Activated T-cell treated with anti-CD3 and anti-CD28 coated beads for 4 hours (primary cell): ENCODE measurements at places on chromosomes 6 and 20.

DNA sequence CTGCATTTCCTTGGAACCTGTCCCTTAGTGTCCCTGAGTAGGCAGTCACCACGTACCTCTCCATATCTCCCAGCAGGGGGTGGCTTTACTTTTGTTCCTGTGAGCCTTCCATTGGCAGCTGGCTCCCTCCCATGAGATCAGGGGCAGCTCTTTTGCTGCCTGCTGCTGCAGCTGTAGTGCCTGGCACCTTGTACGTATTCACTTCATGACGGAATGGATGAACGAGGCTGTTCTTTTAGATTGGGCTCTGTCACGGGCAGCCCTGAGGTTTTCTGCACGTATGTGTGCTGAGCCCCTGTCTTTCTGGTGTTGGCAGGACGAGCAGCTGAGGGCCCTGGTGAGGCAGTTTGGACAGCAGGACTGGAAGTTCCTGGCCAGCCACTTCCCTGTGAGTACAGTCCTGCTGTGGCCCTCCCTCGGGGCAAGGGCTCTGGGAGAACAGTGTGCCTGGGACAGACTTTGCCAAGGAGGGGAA lies 14.6 kb downstream of the MYBL2 start:
- no peak for DNase-seq

- DNase-seq: no peak
These were observed 143.7 kb upstream of the PTPN1 start for GRCh38 chr20:50366270-50367103.

DNA sequence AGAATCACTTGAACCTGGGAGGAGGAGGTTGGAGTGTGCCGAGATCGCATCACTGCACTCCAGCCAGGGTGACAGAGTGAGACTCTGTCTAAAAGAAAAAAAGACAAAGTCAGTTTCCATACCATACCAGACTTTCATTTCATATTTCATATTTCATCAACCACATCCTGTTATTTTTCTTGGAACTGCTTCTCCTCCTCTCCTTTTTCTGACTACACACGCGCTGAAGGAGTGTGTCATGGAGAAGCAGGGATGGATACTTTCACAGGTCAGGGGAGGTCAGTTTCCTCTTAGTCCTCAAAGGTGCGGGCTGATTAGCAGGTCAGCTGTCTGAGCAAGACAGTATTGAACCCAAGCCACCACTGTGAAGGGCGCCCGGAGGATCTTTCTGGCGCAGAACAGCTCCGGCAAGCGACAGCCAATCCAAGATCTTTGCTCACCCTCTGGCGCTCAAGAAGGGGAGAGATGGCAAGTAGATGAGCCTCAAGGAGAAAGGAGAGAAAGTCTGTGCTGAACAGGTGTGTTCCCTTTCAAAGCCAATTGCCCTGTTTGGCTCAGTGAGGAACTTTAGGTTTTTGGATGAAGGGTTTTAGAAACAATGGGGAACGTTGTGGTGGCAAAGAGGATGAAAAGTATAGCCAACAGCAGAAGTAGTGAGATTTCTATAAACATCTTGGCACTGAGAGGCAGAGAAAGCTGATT lies 18.9 kb upstream of the SYNJ2 start:
- DNase-seq: no peak

GRCh38 chr6:109781001-109781400 lies 89.9 kb downstream of the FIG4 start:
- no peak for DNase-seq

GRCh38 chr20:1376007-1376406 lies 16.8 kb downstream of the FKBP1A start:
- DNase-seq: no peak

- DNase-seq: no peak
These were observed 74.7 kb downstream of the SOBP start for GRCh38 chr6:107564589-107564951.

DNA sequence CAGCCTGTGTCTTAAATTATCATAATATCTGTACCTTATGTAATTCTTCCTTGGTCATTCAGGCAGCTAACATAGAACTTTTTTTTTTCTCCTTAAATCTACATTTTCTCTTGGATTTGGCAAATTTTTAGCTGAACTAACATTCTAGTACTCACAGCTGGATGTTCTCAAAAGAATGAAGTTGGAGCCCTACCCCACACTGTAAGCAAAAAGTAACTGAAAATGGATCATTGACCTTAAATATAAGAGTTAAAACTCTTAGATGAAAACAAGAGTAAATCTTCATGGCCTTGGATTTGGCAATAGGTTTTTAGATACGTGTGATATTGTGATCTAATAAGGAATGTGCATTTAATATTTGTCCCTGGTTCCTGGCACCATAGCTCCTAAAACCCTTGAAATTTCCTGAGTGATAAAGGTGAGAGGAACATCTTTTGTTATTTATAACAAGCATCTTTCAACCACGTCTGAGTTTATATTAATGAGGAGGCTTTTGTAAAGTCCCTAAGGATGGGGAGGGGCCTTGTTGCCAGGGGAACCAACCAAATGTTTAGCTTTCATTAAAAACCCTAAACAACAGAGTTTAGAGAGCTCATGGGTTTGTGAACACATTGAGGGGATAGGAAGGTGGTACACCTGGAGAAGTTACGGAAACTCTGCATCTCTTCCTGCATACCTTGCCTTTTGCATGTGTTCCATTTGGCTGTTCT lies 106.1 kb upstream of the ADGRF4 start:
- DNase-seq: no peak

- DNase-seq: no peak
These were observed 15.0 kb downstream of the OR2B3 start for GRCh38 chr6:29071831-29072723.

DNA sequence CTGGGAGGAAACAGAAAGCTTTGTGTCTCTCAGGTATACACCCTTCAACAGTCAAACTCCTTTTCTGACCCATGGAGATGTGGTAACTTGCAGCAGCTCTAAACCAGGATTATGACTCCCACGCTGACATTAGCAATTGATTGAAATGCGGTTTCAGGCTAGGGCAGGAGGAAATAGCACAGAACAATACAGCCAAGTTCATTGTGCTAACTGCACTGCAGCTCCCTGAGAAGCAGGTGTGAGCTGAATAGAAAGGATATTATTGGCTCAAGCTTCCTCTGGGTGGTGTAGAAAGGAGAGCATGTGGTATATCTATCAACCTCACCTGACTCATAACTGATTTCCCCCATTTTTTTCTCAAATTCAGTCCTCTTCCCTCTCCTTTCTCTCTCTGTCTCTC lies 612.3 kb upstream of the BTBD3 start:
- DNase-seq: no peak

DNA sequence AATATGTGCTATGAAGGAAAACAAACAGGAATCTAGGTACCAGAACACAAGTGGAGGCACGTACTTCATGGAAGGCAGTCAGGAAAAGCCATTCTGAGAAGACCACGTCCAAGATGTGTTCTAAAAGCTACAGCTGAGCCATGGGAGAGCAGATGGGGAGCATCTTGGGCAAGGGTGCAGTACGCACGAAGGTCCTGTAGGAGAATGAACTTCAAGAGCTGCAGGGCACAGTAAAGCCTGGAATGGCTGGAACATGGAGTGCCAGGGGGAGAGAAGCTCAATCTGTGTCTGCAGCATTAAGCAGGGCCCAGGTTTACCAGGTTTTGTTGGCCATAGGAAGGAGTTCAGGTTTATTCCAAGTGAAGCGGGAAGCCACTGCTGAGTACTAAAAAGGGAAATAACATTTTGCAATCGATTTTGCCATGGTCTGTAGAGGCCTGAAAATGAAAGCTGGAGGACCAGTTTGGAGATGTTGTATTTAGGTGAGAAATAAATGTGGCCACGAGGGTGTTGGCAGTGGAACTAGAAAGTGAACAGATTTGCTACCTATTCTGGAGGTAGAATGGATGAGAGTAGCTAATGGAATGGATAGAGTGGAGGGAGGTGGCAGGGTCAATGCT lies 29.9 kb downstream of the ADTRP start:
- no peak for DNase-seq

GRCh38 chr6:102126488-102126887 lies 733.0 kb downstream of the GRIK2 start:
- no peak for DNase-seq

GRCh38 chr6:29567991-29568390 lies 8.5 kb upstream of the UBD start:
- DNase-seq: no peak

- no peak for DNase-seq
These were observed 196.5 kb downstream of the GMPR start for GRCh38 chr6:16434885-16435284.

DNA sequence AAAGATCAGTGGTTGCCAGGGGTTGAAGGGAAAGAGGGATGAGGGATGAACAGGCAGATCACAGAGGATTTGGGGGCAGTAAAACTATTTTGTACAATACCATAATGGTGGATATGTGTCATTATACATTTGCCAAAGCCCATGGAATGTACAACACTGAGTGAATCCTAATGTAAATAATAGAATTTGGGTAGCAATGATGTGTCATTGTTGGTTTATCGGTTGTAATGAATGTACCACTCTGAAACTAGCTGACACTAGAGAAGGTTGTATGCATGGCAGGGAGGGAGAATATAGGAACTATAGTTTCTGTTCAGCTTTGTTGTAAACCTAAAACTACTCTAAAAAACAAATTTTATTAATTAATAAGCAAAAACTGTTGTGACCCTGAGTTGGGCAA lies 17.8 kb upstream of the ASF1A start:
- no peak for DNase-seq

- peak; percentile 9 for DNase-seq
These were observed 297.9 kb downstream of the UTRN start for GRCh38 chr6:144582939-144583613.

DNA sequence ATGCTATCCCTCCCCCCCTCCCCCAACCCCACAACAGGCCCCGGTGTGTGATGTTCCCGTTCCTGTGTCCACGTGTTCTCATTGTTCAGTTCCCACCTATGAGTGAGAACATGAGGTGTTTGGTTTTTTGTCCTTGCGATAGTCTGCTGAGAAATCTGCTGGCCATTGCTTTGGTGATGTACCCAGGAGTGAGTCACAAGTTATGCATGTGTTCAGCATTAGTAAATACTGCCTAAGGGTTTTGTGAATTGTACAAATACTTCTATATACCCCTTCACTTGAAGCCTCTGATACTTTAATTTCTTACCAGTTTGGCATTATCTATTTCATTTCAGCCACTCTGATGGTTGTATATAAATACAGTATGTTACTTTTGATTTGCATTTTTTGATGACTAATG lies 711.3 kb upstream of the GJE1 start:
- no peak for DNase-seq

DNA sequence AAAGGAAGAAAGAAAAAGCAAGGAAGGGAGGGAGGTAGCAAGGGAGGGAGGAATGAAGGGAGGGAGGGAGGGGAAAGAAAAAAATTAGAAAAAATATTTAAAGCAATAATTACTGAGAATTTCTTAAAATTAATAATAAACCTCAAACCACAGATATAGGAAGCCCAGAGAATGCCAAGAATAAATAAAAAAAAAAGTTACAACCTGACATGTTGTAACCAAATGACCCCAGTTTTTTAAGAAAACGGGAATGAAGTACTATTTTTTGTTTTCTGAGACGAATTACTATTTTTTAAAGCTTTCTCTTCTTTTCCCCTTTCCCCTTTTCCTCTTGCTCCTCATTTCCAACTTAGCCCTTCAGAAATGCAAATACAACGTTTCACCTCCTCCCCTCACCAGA lies 16.7 kb downstream of the SLC17A1 start:
- DNase-seq: no peak

GRCh38 chr6:138576313-138576712 lies 77.0 kb upstream of the NHSL1 start:
- DNase-seq: no peak

GRCh38 chr20:48776306-48776705 lies 51.5 kb downstream of the PREX1 start:
- DNase-seq: no peak

DNA sequence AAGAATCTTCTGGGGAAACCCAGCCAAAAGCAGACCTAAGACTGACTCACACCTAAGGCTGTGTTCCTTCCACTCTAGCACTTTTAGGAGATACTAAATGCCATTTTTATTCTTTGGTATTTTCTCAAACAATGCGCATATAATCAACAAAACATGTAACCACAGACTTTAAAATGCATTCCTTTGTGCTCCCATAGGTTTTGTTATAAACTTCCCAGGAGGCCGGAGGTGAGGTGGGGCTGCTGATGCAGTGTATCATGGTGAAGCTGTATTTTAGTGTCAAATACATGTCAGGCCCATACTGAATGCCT lies 155.2 kb downstream of the BTBD3 start:
- no peak for DNase-seq

DNA sequence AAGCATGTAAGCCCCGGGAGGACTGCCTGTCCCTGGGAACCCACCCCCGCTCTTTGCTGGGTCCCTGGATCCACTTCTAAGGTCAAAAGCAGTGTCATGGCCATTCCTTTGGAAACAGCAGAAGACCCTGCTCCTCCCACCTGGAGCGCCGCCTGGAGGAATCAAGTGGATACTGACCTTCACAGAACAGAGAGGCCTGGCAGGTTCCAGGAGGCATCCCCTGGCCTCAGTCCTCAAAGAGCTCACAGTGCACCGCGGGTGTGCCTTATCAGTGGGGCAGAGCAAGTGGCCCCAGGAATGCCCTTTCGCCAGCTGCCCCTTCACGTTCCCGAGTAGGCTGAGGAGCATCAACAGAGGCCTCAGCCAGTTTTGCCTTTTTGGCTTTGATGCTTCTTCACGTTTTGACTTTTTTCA lies 11.1 kb upstream of the SLC4A11 start:
- DNase-seq: no peak

- DNase-seq: no peak
These were observed 6.7 kb upstream of the LCA5 start for GRCh38 chr6:79543886-79544285.

DNA sequence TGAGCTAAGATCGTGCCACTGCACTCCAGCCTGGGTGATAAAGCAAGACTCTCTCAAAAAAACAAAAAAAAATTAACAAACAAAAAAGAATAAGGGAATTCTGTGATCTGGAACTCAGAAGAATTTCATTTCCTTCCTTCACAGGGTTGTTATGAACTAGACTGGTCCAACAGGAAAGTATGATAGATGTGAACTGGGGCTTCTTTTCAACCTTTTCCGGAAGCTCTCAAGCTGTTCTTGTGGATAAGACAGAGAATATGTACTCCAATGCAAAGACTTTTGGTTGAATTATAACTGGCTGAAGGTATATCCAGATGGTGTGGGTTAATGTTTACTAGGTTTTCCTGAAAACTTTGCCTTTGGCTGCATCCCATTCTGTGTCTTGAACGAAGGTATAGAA lies 5.3 kb downstream of the RNF8 start:
- no peak for DNase-seq

GRCh38 chr6:161716176-161716575 lies 442.3 kb upstream of the AGPAT4 start:
- no peak for DNase-seq

DNA sequence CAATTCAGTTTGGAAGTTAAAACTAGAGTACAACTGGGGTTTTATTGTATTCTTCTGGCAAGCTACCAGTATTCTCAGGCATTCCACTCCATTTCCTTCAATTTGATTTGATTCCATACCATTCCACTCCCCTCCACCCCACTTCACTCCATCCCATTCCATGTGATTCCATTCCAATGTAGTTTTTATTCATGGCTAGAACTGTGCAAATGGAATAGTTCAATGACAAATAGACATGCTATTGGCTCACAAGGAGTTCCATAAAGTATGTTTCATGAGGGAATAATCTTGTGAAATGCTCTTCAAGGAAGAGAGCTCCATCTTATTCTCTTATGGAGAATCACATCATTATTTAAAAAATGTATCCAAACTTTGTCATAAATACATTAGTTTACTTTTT lies 285.0 kb upstream of the BMP2 start:
- DNase-seq: no peak

- no peak for DNase-seq
These were observed 5.2 kb downstream of the PKIB start for GRCh38 chr6:122615409-122615808.

GRCh38 chr20:54716174-54716747 lies 240.9 kb downstream of the DOK5 start:
- no peak for DNase-seq

- DNase-seq: no peak
These were observed 71.9 kb downstream of the TMEM170B start for GRCh38 chr6:11609324-11610071.
